ENCODE measurements at places on chromosomes 12 and 14.

DNA sequence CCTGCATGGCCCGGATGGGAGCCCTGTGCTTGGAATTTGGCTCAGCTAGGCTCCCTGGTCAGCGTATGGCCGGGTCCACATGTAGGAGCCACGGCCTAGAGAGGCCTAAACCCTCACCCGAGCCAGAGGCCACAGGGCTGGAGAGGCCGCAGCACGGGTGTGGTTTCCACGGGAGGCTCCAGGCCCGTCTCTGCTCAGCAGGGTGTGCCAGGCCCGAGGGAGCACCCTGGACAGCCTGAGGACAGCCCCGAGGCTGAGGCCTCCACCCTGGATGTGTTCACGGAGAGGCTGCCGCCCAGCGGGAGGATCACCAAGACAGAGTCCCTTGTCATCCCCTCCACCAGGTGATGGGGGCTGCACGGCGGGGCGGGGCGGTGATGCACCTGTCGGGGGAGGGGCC lies 17.6 kb upstream of the TEX22 start:
- no peak for DNase-seq

DNA sequence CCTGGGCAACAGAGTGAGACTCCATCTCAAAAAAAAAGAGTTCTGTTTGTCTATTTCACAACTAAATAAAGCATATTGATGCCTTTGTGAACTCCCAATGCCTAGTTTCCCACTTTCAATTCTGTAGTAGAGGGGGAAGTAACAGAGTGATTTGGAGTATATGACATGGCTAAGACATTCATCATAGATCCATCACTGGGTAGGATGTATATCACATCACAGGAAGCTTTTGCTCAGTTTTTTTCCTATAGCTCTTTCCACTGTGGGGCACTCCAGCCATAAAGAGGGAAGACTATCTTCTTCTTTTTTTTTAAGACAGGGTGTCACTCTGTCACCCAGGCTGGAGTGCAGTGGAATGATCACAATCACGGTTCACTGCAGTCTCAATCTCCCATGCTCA lies 154.0 kb upstream of the BCL2L14 start:
- DNase-seq = no peak

DNA sequence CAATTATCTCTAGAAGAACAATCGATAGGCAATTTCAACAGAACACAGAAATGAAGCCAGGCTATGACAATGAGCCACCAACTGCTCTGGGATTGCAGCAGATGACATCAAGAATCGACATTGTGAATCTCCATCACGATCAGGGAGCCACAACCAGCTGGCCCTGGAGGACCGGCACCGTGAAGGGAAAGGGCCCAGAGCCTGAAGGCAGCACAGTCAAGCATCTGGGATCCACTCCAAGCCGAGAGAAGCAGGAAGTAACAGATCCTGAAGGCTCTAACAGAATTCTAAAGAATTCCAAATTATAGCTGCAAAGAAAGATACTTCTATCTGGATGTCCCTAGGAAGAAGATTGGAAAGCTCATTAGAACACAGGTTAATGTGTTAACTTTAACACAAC lies 61.0 kb downstream of the LRRC74A start:
- DNase-seq = peak; percentile 19

DNA sequence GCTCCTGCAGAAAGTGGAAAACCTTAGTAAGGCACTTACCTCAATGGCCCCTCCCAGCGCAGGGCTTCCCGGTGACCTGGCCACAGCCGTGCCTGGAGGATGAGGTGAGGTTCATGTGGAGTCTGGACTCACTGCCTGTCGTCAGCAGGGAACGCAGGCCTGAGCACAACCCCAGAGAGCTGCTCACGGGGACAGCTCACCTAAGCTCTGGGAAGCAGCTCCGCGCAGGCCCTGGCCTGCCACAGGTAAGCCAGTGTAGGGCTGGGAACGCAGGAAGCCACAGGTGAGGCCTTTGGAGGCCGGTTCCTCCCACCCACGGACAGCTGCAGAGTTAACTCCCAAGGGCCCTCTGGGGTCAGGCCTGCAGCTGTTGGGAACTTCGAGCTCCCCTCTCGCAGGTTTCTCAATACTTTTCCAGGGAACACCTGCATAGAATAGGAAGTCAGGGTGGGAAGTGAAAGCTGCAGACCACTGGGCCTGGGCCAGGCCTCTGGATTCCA lies 32.7 kb downstream of the ANAPC7 start:
- DNase-seq = no peak

DNA sequence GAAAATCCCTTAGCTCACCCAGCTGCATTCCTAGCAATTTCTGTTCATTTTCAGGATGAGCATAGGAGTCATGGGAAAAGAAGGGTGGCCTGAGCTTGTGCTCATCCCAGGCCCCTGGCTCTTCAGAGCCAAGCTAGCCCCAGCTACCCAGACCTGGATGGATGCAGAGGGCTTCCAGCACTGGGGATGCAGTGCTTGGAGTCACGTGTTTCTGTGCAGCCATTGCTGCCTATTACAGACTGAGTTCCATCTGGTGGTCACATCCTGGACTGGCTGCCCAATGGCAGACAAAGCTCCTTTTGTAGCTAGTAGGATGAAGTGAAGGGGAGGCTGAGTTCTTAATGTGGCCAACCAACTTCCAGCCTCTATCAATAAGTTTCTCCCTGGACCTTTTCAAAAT lies 54.2 kb upstream of the JDP2 start:
- no peak for DNase-seq

Data from fibroblast of skin of scalp (primary cell).